ENCODE measurements at places on chromosomes 11 and 22. TPM values are rescaled to one million over a fixed set of nuclear protein-coding genes. Genes with fewer than 3 reads are reported as not detected.

Gene PANX2
- 0.89 TPM for total RNA-seq

Gene SOX6
- 19.8 TPM for total RNA-seq

Gene SEZ6L
- total RNA-seq = 0.65 TPM

Gene TRPC6
- 0.56 TPM for total RNA-seq

Gene FGF3
- not detected for total RNA-seq

Gene OR52H1
- not detected for total RNA-seq

Gene PRDM10
- total RNA-seq = 6.1 TPM

Gene NPAS4
- 0.18 TPM for total RNA-seq

Gene SCGB1D1
- not detected for total RNA-seq

Gene BATF2
- 1.4 TPM for total RNA-seq

Gene FJX1
- 9.4 TPM for total RNA-seq

Gene INS
- total RNA-seq = not detected

Gene PLEKHA7
- total RNA-seq = 23.6 TPM

Gene DDX6
- total RNA-seq = 115 TPM

Gene CNGA4
- not detected for total RNA-seq
